ENCODE measurements at places on chromosomes 11 and 22.
A peak's percentile ranks its signal among the peaks of the same experiment; 100 is the strongest.

- DNase-seq = no peak
Measured at GRCh38 chr22:45612940-45613339, 58.7 kb upstream of the ATXN10 start.

GRCh38 chr11:18669711-18670110, 28.9 kb upstream of the TMEM86A start:
- DNase-seq = no peak

- no peak for DNase-seq
Measured at GRCh38 chr11:84566671-84567070, 1060.5 kb downstream of the DLG2 start.

- DNase-seq = no peak
Measured at GRCh38 chr11:76567261-76567660, 103.3 kb downstream of the LRRC32 start.

DNA sequence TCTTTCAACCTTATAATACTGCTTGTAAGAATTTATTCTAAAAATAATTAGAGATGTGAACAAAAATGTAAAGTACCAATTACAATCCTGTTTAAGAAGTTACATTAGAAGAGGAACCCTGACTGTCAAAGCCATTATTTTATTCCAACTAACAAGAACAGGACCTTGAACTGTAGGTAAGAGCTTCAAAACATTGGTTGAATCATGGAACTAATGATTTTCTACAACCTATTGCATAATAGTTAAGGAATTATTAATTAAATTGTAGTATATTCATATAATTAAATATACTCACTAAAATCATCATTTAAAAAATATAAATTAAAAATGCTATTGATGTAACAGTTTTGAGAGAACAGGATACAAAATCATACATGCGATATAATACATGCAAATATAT, 649.4 kb upstream of the KIRREL3 start:
- DNase-seq = no peak

DNA sequence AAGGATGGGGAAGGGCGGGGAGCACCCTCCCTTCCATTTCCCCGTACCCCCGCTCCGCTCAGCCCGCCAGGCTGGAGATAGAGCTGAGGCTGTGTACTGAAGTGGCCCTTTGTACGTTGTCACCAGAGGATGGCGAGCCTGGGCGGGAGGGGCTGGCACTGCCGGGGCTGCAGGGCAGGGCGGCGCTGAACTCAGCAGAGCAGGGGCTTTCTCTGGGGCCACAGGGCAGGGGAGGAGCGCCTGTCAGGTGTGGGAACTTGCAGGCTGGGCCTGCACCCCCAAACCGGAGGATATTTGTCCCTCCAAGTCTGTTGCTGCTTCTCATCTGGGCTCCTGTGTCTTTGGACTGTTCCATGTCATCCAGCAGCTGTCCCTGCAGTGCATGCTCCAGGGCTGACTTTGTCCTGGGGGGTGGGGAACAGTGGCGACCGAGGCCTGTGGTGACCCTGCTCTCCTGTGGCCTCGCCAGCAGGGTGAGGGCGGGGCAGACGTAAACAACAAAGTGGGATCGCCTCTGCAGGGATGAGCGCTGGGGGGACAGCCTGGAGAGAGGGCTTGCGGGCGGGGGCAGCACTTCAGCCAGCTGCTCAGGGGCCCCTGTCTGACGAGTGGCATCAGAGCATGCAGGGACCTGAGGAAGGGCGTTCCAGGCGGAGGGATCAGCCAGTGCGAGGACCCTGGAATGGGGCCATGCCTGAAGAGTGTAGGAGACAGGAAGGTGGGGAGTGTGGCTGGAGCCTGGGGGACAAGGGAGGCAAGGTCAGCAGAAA, 13.1 kb downstream of the MGAT3 start:
- no peak for DNase-seq

DNA sequence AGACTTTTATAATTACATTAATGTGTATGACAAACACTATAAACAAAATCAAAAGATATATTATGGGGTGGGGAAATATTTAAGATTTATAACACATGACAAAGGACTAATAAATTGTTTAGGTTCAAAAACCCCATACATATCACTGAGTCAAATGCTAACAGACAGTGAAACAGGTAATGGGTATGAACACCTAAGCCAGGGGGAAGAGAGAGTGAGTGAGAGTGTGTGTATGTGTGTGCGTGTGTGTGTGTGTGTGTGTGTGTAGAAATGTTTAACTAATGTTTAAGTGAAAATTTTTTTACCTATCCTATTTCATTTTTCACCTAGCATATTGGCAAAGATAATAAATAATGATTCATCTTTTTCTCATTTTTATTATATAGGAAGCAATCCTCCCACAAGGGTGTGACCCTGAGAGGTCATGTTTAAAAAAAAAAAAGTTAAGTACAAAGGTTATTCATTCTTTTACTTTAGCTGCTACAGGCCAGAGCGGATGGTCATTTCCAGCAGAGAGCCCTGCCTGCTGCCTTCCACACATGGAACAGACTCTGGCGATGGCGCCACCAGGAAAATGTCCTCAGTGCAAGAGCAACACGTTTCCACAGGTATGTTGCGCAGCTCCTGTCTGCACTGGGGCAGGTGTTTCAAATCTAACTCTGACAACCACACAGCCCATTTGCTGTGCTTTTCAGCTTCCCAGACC, 72.9 kb downstream of the PISD start:
- DNase-seq = no peak

DNA sequence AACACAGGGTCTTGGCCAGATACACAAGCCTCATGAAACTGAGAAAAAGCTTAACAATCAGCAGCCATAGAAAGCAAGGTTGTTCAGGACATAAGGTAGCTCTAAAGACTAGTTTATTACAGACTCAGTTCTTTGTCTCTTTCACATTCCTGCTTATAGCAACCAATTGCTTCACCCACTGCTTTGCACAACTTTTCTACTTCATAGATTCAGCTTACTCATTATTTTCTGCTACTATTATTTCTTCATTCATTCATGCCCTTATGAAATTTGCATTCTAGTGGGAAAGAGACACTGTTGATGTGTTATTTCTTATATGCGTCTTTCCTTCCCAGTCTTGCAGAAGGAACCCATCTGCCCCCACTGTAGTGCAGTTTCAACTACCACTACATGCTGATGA, 4.7 kb downstream of the CCDC34 start:
- DNase-seq = no peak

GRCh38 chr11:70429724-70430521, 31.6 kb downstream of the CTTN start:
- DNase-seq = no peak

DNA sequence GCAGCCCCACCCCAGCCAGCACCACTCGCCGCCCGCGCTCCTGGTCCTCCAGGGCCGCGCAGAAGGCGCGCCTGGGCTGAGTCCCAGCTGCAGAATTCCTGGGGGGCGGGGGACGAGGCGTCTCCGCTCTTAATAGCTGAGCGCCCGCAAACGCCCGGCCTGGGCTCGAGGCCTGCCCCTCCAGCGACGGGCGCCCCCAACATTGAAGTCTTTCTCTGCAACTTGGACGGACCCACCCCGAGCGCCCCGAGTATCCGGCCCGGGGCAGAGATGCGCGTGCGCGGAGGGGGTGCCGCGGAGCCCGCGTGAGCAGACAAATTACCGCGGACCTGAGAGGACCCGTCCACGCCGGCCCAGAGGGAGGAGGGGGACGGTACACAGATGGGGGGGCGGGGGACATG, 6.7 kb upstream of the SYT7 start:
- DNase-seq = no peak

- DNase-seq = peak; percentile 85
Measured at GRCh38 chr22:30044369-30044768, 35.9 kb upstream of the HORMAD2 start.

DNA sequence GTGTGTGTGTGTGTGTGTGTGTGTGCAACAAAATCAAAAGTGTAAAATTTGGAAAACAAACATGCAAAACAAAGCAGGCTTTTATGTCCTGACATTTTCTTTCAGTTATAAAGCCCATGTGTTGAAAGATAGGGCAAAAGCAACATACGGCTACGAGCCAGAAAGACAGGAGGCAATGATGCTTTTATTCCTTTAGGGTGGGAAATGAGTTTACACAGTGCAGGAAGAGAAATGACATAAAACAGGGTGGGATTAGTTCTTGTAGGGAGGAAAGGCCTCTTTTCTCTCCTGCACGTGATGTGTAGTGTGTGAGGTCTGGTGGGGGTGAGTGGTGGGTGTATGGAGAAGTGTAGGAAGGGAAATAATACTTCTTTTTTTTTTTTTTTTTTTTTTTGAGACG, 29.4 kb downstream of the IL18 start:
- no peak for DNase-seq

DNA sequence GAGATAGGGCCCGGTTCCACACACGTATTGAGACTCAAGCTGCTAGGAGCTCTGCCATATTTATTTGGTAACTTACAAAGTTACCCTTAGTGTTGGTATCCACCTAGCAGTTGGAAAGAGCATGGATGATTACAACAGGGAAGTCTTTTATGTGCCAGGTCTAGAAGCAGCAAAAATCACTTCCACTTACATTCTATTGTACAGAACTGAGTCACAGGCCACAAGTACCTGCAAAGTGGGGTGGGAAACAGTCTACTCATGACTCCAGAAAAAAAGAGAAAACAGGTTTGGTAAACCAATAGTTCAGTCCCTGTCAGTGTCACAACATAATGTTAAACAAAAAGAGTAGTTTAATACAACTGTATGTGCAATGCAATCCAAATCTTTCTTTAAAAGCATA, 279.6 kb upstream of the PITPNB start:
- DNase-seq = no peak

DNA sequence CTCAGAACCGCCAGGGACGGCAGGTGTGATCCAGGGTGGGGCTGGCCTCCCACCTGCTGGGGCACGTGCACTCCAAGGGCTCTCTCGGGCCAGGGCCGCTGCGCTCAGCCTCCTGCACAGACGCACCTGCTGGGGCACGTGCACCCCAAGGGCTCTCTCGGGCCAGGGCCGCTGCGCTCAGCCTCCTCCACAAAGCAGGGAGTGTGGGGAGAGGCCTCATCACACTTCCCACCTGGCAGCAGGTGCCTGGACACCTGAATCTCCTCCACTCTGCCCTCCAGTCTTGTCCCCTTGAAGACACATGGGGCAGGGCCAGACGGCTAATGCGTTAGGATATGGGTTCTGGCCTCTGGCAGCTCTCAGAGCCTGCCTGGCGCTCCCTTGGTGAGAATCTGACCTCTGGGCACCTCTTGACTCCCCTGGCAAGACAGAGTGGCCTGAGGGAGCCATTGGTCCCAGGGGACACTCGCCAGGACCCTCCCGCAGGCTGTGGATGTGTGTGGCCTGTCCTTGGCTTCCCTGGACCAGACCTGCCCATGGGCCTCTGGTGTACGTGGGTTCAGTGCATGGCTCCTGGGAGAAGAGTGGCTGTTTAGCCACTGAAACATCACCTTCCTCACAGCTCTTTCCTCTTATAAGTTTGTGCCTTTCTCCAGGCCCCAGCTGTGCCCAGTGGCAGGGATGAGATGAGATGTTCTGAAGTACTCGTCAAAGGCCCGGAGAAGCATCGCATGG, 73.5 kb downstream of the BRD1 start:
- DNase-seq = no peak

DNA sequence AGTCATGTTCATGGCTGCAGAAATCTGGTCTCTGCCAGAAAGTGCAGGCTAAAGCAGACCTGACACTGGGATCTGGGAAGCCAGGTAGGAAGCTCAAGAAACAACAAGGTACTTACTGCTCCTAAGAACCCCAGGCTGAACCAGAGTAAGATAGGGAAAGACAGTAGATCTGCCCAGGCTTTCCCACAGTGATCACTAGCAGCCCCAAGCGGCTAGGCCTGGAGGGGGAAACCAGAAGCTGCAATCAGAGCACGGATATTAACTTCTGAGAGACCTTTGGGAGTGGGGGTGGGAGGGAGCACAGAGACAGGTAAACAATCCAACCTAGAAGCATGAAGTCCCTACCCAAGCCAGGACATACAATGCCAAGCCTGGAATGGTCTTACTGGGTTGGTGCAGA, 135.2 kb upstream of the C11orf58 start:
- no peak for DNase-seq

- DNase-seq = no peak
Measured at GRCh38 chr11:81331088-81331487, 1402.6 kb downstream of the FAM181B start.

DNA sequence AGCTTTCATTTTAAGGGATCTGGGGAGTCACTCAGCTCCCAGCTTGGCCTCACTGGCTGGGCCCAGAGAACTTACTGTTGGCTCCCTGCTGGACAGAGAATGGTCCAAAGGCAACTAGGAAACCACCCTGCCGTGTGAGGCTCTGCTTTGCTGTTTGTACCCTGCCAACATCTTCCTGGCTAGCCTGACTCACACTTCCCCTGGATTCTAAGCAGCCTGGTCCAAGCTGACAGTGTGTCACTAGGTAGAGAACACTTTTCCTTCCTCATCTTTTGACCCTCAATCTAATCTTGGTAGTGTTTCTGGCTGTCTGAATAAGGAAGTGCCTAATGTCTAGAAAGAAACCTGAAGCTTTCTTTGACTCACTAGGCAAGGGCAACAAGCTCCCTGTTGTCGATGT, 76.7 kb downstream of the FAR1 start:
- no peak for DNase-seq

DNA sequence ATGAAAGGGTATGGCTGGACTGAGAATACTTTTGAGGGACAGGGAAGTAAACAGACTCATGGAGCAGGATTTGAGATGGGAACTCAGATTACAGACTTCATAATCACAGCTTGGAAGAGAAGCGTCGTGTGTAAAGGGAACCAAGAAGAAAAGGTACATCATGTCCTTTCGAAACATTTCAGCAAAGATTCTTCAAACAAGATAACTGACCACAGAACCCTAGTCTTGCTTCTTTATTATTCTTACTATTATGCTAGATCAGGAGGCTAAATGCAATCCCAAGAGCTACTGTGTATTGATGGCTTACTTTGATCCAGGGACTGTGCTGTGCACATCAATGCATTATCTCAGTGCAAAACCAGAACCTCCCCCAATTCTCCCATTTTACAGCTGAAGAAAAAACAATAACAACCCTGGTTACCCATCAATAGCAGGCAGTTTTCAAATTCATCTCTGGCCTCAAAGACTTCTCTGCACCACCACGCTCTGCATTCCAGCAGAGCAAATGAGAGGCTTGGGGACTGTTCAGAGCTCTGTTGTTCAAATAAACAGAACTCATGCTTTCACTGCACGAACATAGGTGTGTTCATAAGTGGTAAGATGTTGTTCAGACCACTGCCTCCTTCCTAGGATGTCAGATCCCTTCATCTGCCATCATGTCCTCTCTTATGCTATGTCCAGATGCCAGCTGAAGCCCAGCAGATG, 104.8 kb upstream of the NAV2 start:
- DNase-seq = no peak

Measured in COLO829 (cell line).